ENCODE measurements at places on chromosomes 5 and 9.
A peak's percentile ranks its signal among the peaks of the same experiment; 100 is the strongest.

GRCh38 chr5:16712178-16712577 is 95.4 kb upstream of the RETREG1 start:
- DNase-seq, result no peak

DNA sequence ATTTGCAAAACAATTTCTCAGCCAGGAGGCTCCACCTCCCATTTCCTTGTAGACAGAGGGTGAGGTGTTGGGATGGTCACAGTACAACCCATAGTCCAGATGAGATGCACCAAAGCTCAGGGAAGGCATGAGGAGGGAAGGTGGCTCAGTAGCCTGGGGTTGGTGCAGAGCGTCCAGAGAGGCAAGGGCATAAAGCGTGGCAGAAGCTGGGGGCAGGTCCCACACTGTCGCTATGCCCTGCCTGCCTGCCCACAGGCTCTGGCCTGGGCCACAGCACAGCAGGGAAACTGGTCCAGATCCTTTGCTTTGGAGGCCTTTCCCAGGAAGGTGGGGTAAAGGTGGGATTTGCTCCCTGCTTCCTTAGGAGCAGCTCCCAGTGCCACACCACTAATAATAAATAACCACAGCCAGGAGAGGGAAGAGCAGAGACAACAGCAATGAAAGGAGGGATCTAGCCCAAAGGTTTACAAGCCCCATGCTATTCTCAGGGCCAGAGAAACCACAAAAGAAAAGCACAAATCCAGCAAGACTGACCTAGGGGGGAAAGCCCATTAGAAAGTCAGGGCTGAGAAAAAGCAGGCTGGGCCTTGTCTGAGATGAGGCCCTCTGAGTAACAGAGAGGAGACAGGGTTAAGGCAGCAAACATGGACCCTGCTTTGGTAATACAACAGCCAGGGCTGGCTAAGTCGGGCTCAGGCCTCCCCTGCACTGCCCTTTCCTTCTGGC is 27.2 kb downstream of the PCDHGC5 start:
- no peak for DNase-seq

DNA sequence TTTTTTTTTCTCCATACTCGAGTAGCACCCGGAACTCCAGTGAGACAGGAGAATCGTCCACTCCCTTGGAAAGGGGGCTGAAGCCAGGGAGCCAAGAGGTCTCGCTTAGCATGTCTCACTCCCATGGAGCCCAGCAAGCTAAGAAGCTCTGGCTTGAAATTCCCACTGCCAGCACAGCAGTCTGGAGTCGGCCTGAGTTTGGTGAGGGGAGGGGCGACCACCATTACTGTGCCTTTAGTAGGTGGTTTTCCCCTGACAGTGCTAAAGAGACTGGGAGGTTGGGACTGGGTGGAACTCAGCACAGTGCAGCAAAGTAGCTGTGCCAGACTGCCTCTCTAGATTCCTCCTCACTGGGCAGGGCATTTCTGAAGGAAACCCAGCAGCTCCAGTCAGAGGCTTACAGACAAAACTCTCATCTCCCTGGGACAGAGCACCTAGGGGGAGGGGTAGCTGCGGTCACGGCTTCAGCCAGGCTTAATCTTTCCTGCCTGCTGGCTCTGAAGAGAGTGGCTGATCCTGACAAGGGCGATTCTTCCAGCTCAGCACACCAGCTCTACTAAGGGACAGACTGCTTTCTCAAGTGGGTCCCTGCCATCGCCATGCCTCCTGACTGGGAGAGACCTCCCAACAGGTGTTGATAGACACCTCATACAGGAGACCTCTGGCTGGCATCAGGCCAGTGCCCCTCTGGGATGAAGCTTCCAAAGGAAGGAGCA is 414.5 kb upstream of the ZNF608 start:
- no peak for DNase-seq

DNA sequence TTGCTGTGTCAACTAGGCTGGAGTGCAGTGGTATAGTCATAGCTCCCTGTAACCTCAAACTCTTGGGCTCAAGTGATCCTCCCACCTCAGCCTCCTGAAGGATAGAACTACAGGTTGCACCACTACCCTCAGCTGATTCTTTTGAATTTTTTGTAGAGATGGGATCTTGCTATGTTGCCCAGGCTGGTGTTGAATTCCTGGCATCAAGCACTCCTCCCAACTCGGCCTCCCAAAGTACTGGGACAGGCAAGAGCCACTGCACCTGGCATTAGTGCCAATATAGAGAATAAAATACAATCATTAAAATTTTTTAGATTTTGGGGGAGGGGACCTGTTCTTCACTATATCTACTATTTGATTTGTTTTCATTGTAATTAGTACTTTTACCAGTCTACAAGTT is 15.4 kb downstream of the PPIP5K2 start:
- DNase-seq, result no peak

DNA sequence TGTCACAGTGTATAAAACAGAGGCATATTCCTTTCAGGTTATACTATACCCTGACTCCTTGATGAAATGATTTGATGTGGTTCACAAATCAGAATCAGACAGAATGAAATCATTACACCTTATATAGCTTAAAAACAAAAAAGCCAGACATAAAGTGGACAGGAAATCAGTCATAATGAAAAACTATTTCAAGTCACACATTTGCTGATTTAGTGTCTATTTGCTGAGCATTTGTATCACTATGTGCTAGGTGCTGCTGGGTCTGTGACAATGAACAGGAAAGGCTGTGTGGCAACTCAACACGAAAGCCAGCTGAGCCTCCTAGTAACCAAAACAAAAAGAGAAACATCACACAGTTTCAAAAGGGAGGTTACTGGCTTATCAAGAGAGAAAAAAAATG is 194.0 kb downstream of the EFNA5 start:
- DNase-seq, result no peak

DNA sequence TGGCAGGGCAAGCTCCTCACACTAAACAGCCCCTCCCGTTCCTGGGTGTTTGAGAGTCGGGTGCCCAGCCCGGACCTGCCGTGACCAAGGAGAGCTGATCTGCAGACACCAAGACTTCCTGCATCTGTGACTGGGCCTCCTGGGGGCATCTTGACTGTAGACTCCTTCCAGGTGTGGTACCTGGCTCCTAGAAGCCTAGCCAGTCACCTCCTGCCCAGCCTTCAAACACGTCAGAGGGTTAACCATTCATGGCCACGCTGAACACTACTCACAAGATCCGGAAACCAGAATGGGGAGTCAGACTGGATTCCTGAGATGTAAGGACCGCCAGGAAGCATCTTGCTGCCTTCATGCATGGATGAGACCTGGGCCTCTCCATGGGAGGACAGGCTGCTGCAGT is 3.7 kb upstream of the LCN2 start:
- DNase-seq, result no peak

DNA sequence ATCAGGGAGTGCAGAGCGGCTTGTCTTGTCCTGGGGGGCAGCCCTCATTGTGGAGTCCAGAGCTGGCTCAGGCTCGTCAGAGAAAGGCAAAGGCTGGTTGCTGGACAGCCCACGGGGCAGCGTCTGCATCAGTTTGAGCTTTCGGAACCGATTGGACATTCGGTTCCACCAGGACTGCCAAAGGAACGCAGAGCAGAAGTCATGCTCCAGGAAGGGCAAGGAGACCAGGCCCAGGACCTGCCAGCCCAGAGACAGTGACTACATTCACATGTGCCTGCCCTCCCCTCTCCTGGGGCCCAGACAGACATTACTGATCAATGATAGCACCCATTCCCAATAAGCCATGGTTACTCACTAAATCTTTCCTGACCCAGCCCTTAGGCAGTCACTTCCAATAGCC is 18.1 kb downstream of the ANKS6 start:
- no peak for DNase-seq

DNA sequence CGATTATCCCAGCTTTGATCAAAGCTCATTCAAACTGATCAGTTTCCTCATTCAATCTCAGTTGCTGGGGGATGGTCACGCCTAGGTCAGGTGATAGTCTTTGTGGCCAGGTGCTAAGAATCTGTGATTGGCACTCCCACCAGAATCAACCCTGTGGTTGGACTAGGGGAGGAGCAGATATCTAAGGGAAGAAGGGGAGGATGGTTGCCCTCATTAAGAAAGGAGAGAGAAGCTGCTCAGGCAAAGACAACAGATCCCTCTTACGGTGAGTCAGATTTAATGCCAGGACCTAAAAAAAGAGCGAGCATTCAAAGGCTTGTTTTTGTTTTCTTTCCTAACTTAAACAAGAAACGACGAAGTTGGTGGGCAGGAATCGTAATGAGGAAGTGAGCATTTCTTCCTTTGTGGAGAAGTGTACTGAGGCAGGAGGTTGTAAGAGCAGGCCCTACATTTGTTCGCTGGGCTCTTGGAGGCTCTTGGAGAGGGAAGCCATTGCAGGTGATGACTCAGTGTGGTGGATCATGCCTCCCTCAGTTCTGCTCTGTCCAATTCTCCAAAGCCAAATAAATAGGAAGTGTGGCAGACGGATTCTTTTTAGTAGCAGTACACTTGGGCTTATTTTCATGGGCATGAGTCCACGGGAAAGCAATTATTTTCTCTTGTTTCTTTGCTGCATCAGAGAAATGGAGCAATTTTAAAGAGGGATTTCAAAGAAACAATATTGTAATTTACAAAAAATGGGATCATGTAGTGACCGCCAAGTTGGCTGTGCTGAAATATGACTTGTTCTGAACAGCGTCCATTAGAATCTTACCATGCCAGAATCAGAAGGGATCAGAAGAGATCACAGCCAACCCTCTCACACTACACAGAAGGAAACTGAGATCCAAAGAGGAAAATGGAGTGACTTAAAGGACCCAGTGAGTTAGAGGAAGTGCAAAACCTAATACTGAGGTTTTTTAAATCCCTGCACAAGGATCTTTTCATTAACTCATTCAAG is 18.7 kb upstream of the TGFBR1 start:
- DNase-seq, result peak; percentile 22

GRCh38 chr5:135569755-135570452 is 8.9 kb downstream of the CXCL14 start:
- DNase-seq, result no peak

DNA sequence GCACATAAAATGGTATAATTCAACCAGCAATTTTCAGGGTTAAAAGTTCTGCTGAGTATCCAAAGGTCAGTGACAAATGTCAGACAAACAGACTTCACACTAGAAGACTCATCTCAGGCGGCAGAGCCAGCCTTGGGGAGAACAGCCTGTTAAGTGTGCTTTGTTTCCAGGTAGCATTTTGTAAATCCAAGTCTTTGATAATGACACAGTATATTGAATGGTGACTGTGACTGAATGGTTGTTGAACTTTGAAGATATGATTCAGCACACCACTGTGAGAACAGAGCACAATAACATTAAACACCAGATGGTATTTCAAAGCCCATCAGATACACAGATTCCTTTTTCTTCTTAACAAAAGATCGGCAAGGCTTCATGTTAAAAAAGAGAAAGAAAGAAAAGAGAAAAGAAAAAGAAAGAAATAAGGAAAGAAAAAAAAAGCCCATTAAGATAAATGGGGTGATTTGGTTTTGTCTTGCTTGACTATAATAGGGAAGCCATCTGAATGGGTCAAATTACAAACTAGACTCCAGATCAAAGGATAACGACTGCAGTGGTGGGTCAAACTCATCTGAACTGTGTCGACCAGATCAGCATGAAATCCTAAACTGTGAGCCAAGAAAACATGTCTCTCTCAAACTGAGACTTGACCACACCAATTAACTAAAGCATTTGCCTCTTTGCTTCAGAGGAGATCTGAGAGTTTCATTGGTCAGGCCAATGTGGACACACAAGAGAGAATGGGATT is 313.0 kb upstream of the ZNF608 start:
- no peak for DNase-seq

DNA sequence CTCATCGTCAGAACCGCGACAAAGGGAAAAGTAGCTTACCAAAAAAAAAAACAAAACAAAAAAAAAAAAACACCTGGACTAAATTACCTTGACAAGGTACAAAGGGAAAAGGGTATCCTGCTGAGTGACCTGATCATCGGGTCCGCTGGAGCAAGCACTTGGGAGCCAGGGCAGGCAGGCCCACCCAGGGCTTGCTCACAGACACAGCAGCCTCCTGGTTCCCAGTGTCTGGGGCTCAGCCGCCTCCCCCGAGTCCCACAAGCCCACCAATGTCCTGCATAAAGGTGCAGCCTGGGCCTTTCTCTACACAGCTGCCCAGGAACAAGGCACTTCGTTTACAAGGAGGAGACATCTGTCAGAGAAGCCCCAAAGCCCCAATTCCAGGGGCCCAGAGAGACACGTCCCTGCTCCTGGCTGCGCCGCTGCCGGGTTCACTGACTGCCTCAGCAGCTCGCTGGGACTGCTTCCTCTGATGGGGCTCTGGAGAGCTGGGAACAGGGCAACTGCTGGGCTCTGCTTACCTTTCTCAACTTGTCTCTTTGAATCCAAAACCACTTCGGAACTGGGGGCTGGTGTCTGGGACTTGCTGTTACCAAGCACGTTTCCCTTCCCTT is 63.4 kb downstream of the GOLM1 start:
- no peak for DNase-seq

DNA sequence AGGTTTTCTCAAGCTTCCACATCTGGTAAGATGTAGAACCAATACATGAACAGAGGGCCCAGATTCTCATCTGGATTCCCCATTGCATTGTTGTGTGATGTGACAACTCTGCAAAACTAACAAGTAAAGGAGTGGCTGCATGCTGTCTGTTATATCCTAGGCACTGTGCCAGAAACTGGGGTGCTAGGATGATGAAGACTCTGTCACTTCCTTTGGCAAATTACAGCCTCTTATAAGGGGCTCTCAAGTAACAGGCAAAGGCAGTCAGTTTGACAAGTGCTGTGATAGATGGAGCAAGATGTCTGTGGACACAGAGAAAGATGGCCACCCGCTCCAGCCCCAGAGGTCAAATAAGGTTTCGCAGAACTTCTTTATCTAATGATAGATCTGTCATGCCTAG is 115.7 kb downstream of the PAPPA start:
- DNase-seq, result no peak

DNA sequence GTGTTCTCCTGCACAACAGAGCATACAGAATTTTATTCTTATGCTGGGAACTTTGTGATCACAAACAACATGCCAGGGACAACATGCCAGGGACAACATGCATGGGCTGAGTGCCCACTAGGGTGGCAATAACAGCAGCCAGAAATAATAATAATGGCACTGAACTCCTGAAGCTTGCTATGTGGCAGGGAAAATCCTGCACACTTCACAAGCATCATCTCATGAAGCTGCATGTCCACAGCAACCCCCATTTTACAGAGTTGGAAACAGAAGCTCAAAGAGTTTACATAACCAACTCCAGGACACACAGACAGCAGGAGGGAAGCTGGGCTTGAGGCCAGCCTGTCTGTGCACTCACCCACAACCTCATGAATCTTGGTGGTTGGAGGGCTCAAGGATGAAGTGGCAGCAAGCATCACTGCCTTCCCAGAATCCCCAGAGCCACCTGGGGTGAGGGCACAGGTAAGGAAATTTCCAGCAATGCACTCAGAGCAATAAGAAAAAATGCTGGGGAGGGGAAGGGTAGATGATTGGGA is 111.4 kb downstream of the GABBR2 start:
- DNase-seq, result no peak

GRCh38 chr5:61569353-61569752 is 237.3 kb downstream of the ZSWIM6 start:
- no peak for DNase-seq

Measured in amniotic stem cell (primary cell).